Activated CD4-positive, alpha-beta T cell treated with anti-CD3 and anti-CD28 coated beads, Interleukin-2, Interleukin-6, amounts not matched to agents 100 ng/mL and 50 ng/mL, durations not matched to agents 16 hours and 8 hours (primary cell): ENCODE measurements at places on chromosomes 5 and 9.

DNA sequence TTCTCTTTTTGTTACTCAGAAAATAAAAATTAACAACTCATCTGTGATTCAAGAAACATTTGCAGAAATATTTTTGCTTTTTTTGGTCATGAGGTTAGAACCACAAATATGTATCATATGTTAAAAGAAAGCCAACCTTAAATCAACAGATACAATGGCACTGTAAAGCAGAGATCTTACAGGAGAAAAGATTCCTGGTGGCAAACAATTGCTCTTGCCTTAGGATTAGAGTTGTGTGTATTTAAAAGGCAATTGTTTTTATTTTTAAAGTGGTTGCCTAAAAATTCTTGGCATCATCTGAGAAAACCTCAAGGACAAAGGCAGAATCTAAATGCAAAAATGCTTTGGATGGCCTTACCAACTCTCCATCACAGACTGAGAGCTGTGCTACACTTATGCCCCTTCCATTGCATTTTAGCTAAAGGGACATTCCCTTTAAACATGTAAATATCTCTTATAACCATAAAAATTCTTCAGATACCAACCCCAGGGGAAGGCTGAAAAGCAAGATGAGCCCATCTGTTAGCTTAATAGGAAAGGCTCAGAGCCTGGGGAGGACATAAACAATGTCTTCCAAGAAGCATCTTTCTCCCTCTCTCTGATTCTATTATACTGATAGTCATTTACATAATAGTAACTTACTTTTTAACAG is 100.4 kb downstream of the FAM114A2 start:
- DNase-seq: no peak

DNA sequence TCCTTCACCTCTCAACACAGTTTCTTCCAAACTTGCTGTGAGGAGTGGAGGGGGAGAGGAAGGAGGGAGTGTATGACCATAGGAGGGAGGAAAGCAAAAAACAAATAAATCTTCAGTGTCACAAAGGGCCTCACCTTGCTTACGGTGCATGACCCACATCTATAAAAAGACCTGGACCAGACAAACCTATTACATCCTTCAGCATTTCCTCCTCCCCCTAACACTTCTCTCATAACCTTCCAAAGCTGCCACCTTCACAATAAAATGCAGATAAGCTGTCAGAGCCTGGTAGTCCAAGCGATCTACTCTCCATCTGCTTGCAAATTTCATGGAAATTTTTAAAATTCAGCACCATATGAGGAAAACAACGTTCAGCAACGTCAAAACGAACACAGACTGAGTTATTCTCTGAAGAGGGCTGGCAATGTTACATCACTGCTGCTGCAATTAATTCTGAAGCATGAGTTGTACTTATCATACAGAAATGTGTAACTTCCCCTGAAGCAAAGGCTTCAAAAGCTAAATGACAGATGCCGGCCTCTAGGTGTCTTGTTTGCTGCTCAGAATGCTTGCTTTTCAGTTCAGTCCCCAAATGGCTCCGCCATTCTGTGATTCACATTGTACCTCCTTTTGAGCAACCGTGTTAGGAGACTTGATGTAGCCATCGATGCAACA is 62.9 kb downstream of the EFNA5 start:
- DNase-seq: no peak

DNA sequence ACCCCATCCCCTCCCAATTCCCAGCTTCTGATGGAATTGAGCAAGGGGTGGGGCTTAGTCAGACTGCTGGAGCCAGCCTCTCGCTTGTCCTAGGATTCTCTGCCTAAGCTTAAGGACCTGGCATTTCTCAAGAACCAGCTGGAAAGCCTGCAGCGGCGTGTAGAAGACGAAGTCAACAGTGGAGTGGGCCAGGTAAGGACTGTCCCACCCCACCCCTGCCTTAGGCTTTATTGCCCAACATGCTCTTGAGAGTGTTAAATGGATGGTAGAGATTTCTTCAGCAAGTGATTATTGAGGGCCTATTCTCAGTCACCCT is 1.1 kb downstream of the SLC35A4 start:
- DNase-seq: no peak

GRCh38 chr5:65263321-65263720 is 218.4 kb downstream of the ADAMTS6 start:
- no peak for DNase-seq

DNA sequence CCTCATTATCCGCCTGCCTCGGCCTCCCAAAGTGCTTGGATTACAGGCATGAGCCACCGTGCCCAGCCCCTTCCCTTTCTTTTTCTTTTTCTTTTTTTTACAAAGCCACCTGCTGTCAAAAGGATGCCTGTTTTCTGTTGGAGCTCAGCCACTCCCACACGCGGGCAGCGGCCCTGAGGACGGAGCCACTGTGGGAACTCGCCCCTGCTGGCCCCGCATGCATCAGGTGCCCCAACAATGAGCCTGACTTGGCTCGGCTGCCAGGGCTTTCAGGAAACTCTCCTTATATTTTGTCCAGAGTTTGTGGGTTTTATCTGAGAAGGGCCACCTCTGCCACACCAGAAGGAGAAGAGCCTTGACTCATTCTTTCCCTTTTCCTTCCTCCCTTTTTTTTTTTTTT is 37.1 kb upstream of the LRRC14B start:
- no peak for DNase-seq

- no peak for DNase-seq
Observed at GRCh38 chr9:99113414-99114048, 8.6 kb downstream of the TGFBR1 start.

DNA sequence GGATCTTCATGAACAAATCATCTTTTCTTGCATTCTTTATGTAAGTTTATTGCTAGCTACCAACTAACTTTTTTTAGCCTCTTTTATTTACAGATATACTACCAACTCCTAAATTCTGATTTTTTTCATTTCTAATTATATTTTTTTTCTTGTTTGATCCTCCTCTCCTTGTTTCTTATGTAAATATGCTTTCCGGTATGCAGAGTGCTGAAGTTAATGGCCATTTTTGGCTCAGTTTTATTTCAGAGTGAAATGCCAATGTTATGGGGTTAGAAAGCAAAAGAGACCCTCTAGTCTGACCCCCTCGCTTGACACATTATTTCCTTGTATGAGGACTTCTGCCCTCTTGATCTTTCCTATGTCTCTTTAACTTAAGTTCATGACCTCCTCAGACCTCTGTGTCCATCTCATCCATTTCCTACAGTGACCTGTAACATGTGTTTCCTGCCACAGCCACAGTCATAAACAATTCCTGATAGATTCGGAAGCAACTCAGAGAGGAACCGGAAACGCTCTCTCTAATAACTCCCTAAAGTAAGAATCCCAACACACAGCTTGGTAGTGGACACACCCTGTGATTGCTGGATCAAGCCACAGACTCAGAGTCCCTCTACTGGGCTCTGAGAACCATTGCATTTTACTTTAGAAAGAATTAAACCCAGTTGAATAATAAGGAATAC is 42.9 kb upstream of the AFAP1L1 start:
- no peak for DNase-seq
